CMK (cell line): ENCODE measurements at places on chromosomes 12 and 14.

- no peak for DNase-seq
These were observed 22.1 kb downstream of the PRKCH start for GRCh38 chr14:61343471-61343870.

GRCh38 chr14:55777877-55778276 is 197.9 kb downstream of the KTN1 start:
- DNase-seq: no peak

DNA sequence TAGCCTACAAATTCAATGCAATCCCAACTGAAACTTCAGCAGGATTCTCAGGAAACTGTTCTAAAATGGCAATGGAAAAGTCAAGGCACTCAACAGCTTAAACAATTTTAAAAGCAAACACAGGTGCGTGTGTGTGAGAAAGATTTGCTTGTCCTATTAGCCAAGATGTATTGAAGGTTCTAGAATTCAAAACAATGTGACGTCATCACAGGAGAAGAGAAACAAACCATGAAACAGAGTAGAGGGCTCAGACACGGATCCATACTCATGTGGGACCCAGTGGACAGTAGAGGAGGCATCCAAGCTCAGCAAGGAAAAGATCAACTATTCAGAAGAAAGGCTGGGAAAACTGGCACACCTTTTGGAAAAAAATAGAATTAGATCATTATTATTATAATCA is 152.8 kb upstream of the DHRS4 start:
- no peak for DNase-seq

DNA sequence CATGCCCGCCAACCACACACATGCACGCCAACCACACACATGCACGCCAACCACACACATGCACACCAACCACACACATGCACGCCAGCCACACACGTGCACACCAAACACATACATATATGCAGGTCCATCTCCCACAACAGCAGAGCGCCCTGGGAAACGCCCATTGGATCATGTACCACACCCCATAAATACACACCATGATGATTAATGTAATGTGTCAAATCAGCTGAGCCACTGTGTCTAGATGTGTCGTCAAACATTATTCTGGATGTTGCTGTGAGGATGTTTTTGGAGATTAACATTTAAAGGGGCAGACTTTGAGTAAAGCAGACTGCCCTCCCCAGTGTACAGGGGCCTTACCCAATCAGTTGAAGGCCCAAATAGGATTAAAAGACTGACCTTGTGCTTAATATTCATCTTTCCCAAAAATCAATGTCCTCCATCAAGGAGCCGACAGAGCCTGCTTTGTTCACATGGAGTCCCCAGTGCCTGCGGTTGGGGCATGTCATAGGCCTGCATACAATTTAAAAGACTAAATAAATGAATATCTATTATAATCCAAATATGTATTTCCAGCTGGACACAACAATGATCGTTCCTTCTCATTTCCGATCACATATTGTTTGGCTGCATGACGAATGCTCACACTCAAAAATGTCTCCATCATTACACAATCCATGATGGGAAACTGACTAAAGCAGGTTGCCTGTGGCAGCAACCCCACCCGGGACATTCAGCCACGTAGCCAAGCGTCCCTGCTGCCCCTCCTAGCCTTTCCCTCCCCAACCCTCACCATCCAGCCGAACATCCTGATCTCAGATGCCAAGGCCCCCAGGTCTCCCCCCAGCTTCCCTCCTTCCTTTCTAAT is 23.2 kb upstream of the BDKRB2 start:
- no peak for DNase-seq

DNA sequence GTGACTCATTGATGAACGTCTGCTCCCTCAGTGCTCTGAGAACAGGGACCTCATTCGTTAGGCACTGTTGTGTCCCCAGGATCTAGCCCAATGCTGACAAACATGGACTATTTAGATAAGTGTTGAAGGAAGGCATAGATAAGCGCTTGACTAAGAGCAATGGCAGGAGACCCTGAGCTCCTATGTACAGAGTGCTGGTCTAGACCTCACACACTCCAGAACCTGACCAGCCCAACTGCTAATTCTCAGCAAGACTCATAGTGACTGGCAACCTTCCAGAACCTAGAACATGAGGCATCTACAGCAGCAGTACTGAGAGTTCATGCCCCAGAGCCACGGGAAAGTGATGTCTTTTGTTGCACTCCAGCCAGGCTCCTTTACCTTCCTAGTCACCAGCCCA is 69.2 kb downstream of the CRACR2A start:
- DNase-seq: no peak

DNA sequence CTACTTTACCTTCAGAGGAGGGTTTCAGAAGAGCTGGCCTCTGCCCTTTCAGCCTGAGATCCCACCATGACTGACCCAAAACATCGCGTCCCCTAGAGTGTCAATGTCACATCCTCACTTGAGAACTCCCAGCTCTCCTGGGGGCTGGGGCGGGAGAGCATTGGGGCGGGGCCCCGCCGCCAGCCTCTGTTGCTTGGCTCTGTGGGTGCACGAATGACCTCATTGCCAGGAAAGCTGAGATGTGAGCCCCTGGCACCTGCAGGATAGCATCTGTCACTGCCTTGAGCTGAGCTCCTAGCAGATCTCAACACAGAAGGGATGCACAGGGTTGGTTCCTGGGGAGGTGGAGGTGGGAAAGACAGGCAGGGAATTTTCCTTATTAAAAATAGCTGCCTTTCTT is 20.6 kb upstream of the MYL2 start:
- no peak for DNase-seq

DNA sequence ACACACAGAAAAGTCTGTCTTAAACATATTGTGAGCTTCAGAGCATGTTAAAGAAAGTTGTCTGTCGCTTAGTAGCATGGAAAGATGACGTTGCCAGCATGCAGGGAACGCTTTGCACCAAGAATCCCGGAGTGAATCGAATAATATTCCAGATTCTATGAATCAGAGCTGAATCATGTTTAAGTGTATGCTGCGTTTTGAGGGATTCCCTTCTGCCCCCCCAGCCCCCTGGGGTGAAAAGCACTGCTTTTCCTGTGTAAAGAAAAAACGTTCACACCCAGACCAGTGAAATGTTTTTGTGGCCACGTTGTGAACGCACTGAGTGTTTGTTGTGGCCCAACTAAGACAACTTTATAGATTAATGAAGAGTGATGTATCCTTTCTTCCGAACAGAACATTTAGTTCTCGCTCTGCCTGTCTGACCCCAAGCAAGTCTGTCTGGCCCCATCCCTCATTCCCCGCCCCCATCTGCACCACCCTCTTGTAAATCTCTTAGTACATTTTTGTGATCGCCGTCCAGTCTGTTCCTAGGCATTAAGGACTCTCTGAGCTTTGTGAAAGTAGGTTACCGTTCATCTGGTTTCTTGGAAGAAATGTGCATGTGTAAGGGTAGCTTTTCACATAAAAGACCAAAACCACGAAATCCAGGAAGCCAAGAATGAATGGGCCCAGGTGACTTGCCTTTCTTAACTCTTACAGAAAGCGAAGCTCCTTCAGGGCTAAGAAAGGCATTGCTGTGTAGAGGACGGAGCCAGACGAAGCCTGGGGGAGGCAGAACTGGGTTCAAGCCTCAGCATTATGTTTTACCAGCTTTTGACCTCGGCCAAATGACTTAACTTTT is 103.0 kb downstream of the SAMD4A start:
- no peak for DNase-seq

DNA sequence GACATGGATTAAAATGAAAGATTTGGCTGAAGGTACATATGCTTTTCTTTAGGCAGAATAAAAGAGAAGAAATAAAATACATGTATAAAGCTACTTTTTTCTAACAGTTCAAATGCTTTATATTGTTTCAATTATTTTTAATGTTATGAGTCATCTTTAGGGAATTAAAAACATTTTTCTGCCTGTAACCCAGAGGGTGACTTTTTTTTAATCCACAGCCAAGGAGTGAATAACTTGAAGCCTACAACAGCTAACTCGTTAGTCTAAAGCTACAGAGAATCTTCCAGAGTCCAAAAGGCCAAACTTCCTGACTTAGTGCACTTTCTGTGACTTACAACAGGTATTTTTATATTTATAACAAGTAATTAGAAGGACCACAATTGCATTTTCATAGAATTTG is 151.6 kb downstream of the SEC23A start:
- no peak for DNase-seq

- no peak for DNase-seq
These were observed 30.1 kb upstream of the TSPAN11 start for GRCh38 chr12:30896461-30896860.

GRCh38 chr14:50619569-50620141 is 48.5 kb downstream of the SAV1 start:
- DNase-seq: no peak

- DNase-seq: no peak
These were observed 207.6 kb upstream of the FOXN3 start for GRCh38 chr14:89624500-89625156.
